ENCODE measurements at places on chromosomes 11 and 22.

DNA sequence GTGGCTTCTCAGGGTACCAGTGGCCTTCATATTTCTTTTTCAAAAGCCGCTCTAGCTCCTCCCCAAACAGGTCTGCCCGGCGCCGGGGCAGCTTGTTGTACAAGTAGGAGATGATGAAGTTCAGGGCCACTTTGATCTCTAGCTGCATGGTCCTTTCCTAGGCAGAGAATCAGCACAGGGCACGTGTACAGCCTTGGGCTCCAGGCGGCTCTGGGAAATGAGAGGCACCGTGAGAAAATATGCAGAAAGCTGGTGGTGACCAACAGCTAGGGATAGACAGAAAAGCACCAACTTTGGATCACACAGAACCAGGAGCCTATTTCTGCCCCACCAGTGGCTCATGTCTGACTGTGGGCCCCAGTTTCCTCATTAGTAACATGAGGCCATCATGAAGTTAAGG, 9.4 kb downstream of the TOB2 start:
- no peak for DNase-seq

- DNase-seq: no peak
Observed at GRCh38 chr22:23102776-23103175, 32.5 kb downstream of the GNAZ start.

DNA sequence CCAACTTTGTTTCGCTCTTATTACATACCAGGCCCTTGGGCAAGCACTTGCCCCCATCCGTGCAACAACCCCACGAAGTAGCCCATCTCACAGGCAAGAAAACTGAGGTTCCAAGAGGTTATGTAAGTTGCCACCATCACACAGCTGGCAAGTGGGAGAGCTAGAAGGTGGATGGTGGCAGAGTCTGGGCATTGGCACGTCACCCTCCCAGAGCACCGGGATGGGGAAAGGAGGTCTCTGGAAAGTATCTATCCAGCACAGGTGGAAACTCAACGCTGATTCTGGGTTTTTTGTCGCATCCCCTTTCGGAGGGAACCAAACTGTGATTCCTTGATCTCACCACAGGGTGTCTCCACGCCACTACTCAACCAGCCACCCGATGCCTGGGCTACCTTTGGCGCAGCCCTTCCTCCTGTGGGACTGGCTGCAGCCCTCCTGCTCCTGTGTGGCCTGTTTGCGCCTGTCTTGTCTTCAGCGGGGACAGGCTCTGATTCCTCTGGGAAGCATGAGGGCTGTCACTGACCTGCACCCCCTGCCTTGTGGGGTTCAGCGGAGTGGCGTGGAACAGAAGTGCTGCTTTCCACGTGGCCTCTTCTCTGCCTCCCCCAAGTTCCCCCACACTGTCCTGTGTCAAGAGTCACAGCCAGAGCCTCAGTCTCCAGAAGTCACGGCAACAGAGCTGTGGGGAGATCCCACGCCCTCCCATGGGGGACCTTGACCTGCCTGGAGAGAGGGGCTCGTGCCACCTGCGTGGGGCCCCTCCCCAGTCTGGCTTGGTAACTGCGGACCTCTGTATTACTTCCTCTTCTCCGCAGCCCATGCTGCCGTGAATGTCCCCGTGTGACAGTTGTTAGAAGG, 34.4 kb upstream of the TRIM29 start:
- DNase-seq: no peak

- DNase-seq: no peak
Observed at GRCh38 chr22:16695261-16695660, 102.7 kb upstream of the CCT8L2 start.

Measured in NCI-H1417 treated with DMSO at 0.1 percent for 48 hours (cell line).